Sciatic nerve (tissue), 2 donors: ENCODE measurements at places on chromosomes 5 and 9.

- no peak for DNase-seq
Measured at GRCh38 chr5:45414620-45415573, 281.3 kb downstream of the HCN1 start.

GRCh38 chr5:60811105-60811504 is 33.0 kb downstream of the ELOVL7 start:
- no peak for DNase-seq

DNA sequence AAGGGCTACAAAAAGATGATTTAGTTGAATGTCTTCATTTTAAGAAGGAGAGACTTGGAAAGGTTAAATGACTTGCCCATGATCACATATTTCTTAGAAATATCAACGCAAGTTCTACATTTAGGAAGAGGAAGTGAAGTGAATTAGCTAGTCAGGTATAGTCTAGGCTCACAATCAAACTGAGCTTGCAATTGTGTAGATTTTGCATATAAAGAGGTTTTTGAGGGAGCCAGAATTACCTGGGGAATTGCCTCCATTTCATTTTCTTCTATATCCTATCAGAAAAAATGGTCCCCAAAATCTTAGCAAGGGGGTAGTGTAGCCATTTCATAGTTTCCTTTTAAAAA is 71.3 kb downstream of the MFAP3 start:
- DNase-seq = no peak

GRCh38 chr5:160377651-160378050 is 7.2 kb upstream of the C1QTNF2 start:
- DNase-seq = no peak

DNA sequence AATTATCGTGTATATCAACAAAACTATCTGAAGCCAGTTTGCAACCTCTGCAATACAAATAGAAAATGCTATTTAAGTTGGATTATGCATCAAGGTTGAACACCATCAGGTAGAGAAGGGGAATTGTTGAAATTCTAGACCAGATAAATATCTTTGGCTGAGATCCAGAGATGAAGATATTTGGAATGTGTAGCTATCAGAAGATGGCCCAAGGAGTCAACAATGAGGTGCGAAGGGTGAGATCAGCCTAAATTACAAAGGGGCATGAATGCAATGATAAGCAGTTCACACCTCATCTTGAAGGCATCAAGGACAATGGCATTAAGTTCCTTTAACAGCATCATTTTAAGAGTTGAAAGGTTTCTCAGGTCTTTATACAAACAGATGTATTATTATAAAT is 572.1 kb upstream of the DMAC1 start:
- DNase-seq = no peak

GRCh38 chr9:272251-273213 is 57.9 kb downstream of the DOCK8 start:
- no peak for DNase-seq

DNA sequence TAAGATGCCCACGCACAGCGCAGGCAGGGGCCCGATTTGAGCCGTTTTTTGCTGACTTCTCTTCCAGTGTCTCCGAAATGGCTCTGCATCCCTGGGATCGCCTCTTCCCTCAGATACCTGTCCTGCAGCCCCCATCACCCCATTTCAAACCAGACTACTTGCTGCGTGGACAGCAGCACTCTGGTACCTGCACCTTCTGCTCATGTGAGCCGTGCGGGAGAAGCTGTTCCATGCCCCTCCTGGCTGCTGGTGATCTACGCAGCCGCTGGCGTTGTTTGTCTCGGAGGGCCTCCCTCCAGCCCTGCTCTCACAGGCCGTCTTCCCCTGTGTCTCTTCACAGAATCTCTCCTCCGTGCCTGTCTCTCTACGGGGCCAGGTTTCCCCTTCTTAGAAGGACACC is 13.4 kb downstream of the CEP72 start:
- no peak for DNase-seq

DNA sequence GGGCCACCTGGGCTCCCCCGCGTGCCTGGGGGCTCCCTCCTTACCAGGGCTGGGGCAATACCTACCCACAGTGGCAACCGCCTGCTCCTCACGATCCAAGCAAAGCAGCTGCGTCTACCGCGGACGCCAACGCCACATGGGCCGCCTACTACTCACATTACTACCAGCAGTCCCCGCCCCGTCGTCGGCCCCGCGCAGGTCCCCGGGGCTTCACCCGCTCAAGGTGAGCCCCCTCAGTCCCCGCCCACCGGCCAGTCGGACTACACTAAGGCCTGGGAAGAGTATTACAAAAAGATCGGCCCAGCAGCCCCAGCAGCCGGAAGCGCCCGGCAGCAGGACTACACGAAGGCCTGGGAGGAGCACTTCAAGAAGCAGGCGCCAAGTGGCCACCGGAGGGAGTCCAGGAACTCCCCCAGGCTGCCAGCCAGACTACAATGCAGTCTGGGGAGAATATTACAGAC is 106.0 kb upstream of the MTAP start:
- no peak for DNase-seq

GRCh38 chr5:67073045-67073680 is 123.4 kb downstream of the CD180 start:
- DNase-seq = no peak
